ENCODE measurements at places on chromosomes 13 and 19. TPM values are rescaled to one million over a fixed set of nuclear protein-coding genes. Genes with fewer than 3 reads are reported as not detected.

DNA sequence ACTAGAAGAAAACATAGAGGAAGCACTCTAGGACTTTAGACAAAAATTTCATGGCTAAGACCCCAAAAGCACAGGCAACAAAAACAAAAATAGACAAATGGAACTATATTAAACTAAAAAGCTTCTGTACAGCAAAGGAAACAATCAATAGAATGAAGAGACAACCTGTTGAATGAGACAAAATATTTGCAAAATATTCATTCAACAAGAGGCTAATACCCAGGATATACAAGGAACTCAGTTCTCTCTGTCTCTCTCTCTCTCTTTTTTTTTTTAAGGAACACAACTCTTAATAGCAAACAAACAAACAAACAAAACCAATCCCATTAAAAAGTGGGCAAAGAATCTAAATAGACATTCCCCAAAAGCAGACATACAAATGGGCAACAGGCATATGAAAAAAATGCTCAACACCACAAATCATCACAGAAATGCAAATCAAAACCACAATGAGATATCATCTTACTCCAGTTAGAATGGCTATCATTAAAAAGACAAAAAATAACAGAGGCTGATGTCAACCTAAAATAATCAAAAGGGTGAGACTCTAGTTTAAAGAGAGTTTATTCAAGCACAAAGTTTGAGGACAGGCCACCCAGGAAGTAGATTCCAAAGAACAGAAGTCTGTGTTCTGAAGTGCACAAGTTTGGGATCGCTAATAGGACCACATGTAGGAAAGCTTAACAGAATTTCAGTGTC, 27.1 kb upstream of the SLC7A9 start:
- no peaks in the 10 kb centered on the region for H3K36me3 ChIP-seq
- no peaks in the 10 kb centered on the region for H3K27me3 ChIP-seq
- no peak overlapping the region for H3K27ac ChIP-seq
- peaks cover 2% of the 10 kb centered on the region for H3K4me1 ChIP-seq
- no peak for DNase-seq

- no peak overlapping the region for H3K27ac ChIP-seq
- no peaks in the 10 kb centered on the region for H3K27me3 ChIP-seq
- DNase-seq, result no peak
- H3K4me1 ChIP-seq, result no peaks in the 10 kb centered on the region
Observed at GRCh38 chr13:42924344-42924743, 67.7 kb downstream of the EPSTI1 start.

GRCh38 chr19:34305221-34306083, 51.1 kb downstream of the GARRE1 start:
- H3K4me3 ChIP-seq, result no peak overlapping the region
- no peak overlapping the region for H3K27ac ChIP-seq
- no peaks in the 10 kb centered on the region for H3K27me3 ChIP-seq

ERICH6B gene
- total RNA-seq, result not detected

FCAR gene
- total RNA-seq, result not detected
